Thoracic aorta (tissue), 2 donors: ENCODE measurements at places on chromosomes 7 and 10.

DNA sequence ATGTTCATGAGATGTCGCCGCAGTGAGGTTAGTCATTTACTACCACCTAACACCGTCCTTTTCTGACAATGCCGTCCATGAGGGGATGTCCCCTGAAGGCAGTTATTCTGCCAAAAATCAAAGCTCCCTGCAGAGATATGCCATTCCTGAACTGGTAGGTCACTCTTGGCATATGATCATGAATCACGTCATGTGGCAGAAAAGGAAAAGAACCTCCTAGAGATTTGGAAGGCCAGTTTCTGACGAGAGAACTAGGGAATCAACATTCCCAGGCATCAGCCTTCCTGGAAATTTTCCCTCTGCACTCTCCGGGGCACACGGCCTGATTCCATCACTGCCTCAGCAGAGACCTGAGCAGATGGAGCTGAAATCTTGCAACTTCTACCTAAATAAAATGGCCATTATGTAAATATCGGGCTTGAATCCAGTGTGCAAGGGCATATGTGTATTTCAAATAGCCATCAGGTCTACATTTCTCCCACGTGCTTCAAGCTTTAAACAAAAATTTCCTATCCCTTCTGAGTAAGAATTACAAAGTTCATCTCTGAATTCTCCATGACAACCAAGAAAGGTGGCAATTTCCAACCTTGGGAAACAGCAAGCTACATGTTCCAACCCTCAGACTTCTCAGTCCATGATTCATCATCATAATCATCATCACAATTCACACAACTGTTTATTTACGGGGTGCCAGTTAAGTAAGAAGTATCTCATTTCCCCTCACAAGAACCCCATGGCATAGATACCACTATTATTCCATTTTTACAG is 46.5 kb downstream of the AMPH start:
- peaks cover 12% of the 10 kb centered on the region for H3K4me1 ChIP-seq
- H3K4me3 ChIP-seq: peak overlapping the region; percentile 17
- H3K27ac ChIP-seq: peak overlapping the region; percentile 53
- no peaks in the 10 kb centered on the region for H3K36me3 ChIP-seq

GRCh38 chr10:351770-352334 is 216.6 kb downstream of the ZMYND11 start:
- H3K36me3 ChIP-seq: peaks cover 40% of the 10 kb centered on the region
- no peak overlapping the region for H3K27ac ChIP-seq
- DNase-seq: no peak
- H3K27me3 ChIP-seq: no peaks in the 10 kb centered on the region
- H3K4me3 ChIP-seq: no peak overlapping the region

- no peak overlapping the region for H3K27ac ChIP-seq
- no peaks in the 10 kb centered on the region for H3K27me3 ChIP-seq
- no peak for DNase-seq
- peaks cover 13% of the 10 kb centered on the region for H3K4me1 ChIP-seq
Measured at GRCh38 chr10:124672181-124672638, 72.0 kb downstream of the FAM53B start.

DNA sequence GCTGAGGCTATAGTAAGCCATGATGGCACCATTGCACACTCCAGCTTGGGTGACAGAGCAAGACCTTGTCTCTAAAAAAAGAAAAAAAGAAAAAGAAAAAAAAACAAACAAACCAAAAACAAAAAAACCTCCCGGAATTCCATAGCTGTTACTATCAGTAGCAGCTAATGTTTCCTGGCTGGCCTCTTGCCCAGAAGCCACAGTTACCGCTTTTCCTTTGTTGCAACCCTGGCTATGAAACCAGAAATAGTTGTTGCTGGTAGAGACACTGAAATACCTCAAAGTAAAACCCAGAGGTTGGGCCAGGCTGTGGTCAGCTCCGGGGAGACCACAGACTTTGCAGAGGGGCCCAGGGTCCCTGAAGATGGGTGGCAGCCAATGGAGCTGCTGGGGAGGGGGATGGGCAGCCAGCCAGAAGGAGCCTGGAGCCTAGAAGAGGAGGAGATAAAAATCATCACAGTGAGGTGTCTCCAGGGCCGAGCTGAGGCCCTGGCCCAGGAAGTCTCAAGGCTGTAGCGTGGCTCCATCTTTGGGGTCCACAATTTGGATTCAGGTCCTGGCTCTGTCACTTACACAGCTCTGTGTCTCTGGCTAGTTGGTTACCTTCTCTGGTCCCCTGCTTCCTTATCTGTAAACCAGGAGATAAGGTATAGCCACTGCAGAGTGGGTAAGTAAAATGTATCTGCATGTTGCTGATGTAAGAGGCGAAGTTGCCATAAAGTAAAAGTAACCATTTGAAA is 3.4 kb upstream of the CHST12 start:
- peak overlapping the region; percentile 16 for H3K4me3 ChIP-seq
- peak; percentile 43 for DNase-seq
- H3K4me1 ChIP-seq: peaks cover 18% of the 10 kb centered on the region
- peak overlapping the region; percentile 54 for H3K27ac ChIP-seq
- H3K27me3 ChIP-seq: no peaks in the 10 kb centered on the region
- H3K36me3 ChIP-seq: no peaks in the 10 kb centered on the region

GRCh38 chr7:155263581-155264143 is 34.0 kb upstream of the INSIG1 start:
- no peaks in the 10 kb centered on the region for H3K27me3 ChIP-seq
- DNase-seq: no peak
- no peak overlapping the region for H3K4me3 ChIP-seq

DNA sequence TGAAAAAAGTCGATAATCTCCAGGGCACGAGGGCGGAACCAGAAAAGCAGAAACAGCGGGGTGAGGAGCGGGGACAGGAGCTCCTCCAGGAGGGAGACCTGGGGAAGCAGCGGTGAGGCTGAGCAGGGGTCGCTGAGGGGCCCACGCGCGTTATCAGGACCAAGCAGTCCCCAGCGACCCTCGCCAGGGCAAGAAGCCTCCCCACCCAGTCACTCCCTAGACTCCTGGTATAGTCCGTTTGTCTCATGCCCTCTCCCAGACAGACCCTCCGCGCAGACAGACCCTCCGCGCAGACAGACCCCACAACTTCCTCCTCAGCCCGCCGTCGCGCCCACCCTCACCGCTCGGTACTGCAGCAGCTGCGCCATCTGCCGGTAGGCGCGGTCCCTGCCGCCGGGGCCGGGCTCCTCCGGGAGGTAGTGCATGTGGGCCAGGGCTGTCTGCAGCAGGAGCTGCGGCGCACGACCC is 6.3 kb downstream of the ATG9B start:
- H3K4me1 ChIP-seq: peaks cover 26% of the 10 kb centered on the region
- H3K36me3 ChIP-seq: no peaks in the 10 kb centered on the region
- no peaks in the 10 kb centered on the region for H3K27me3 ChIP-seq

GRCh38 chr10:83371696-83372490 is 767.4 kb upstream of the GHITM start:
- no peak for DNase-seq
- no peak overlapping the region for H3K4me3 ChIP-seq
- no peaks in the 10 kb centered on the region for H3K27me3 ChIP-seq
- no peaks in the 10 kb centered on the region for H3K36me3 ChIP-seq

GRCh38 chr10:132654708-132655661 is 117.4 kb downstream of the INPP5A start:
- H3K4me1 ChIP-seq: no peaks in the 10 kb centered on the region
- DNase-seq: no peak
- no peak overlapping the region for H3K27ac ChIP-seq
- no peaks in the 10 kb centered on the region for H3K27me3 ChIP-seq
- H3K4me3 ChIP-seq: no peak overlapping the region

DNA sequence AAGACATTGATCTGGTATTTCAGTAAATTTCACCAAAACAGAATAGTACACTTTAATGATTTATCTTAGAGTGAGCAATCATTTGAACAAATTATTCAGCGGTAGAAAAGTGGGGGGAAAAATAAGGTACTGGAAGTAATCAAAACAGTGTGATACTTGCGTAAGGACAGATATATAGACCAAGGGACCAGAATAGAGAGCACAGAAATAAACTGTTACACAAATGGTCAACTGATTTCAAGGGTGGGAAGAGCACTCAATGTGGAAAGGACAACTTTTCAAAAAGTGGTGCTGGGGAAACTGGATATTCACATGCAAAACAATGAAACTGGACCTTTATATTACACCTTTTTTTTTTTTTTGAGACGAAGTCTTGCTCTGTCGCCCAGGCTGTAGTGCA is 119.9 kb downstream of the NRBF2 start:
- H3K27ac ChIP-seq: no peak overlapping the region
- H3K4me3 ChIP-seq: no peak overlapping the region
- no peaks in the 10 kb centered on the region for H3K36me3 ChIP-seq
- H3K27me3 ChIP-seq: no peaks in the 10 kb centered on the region

GRCh38 chr7:43462836-43463235 is 120.1 kb upstream of the STK17A start:
- H3K27me3 ChIP-seq: no peaks in the 10 kb centered on the region
- no peak overlapping the region for H3K27ac ChIP-seq
- H3K36me3 ChIP-seq: no peaks in the 10 kb centered on the region
- no peaks in the 10 kb centered on the region for H3K4me1 ChIP-seq
- DNase-seq: no peak
- no peak overlapping the region for H3K4me3 ChIP-seq

DNA sequence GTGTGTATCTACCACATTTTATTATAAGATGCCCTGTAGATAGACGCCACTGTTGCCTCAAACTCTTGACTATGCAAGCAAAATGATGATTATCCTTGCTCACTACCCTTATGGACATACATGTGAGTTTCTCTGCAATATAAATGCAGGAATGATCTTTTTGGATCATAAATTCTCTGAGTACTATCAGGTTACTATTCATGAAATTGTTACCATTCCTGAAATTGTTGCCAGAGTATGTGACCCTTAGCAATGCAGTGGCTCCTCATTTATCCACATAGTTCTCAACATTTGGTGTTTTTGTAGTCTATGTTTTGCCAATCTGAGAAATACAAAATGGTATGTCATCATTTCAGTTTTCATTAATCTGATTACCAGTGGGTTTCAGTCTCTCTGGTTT is 166.2 kb upstream of the FAM3C start:
- no peak overlapping the region for H3K4me3 ChIP-seq
- H3K27ac ChIP-seq: no peak overlapping the region
- H3K27me3 ChIP-seq: no peaks in the 10 kb centered on the region
- DNase-seq: no peak
- H3K36me3 ChIP-seq: no peaks in the 10 kb centered on the region

- H3K27me3 ChIP-seq: no peaks in the 10 kb centered on the region
- no peak overlapping the region for H3K4me3 ChIP-seq
- no peaks in the 10 kb centered on the region for H3K36me3 ChIP-seq
- DNase-seq: no peak
Measured at GRCh38 chr10:97025613-97026242, 160.0 kb downstream of the SLIT1 start.

DNA sequence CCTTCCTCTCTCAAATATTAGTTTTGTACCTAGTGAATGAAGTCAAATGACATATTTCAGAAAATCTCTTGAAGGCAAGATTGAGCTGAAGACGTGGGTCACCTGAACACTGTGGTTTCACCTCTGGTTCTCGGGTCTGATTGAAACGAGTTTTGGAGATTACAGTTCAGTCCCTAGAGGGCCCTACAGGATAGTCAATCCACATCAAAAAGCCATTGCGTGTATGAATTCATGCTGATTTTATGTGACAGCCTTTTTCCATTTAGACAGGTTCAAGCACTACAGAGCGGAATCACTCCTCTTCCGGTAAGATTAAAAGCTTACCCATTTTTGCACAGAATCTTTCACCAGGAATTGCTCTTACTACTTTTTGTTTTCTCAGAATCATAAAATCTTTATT is 62.2 kb downstream of the VIM start:
- no peak for DNase-seq
- no peaks in the 10 kb centered on the region for H3K27me3 ChIP-seq
- H3K36me3 ChIP-seq: no peaks in the 10 kb centered on the region
- H3K4me1 ChIP-seq: no peaks in the 10 kb centered on the region
- H3K27ac ChIP-seq: no peak overlapping the region

- H3K36me3 ChIP-seq: no peaks in the 10 kb centered on the region
- no peak for DNase-seq
- no peaks in the 10 kb centered on the region for H3K27me3 ChIP-seq
- H3K4me1 ChIP-seq: peaks cover 8% of the 10 kb centered on the region
- no peak overlapping the region for H3K4me3 ChIP-seq
Measured at GRCh38 chr7:150388709-150389531, 9.8 kb downstream of the ZNF775 start.

- no peak for DNase-seq
- no peaks in the 10 kb centered on the region for H3K4me1 ChIP-seq
- H3K4me3 ChIP-seq: no peak overlapping the region
- no peaks in the 10 kb centered on the region for H3K27me3 ChIP-seq
Measured at GRCh38 chr7:44318332-44318731, 7.1 kb downstream of the CAMK2B start.

DNA sequence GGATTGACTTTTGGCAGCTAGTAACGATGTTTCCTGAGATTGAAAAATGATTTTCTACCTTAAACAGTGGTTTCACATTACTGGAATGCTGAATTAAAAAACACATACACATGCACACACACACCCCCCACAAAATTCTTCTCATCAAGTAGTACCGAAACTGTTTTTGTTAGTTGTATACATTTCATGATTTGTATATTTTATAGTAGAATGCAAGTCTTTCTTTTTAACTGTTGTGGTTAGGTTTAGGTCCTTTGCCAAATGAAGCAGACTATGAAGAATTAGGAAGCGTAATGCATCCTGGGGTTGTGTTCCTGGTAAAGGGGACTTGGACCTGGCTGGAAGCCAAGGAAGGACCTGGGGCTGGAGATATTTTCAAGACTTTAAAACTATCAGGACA is 505.8 kb downstream of the SUGCT start:
- H3K4me1 ChIP-seq: peaks cover 12% of the 10 kb centered on the region
- no peaks in the 10 kb centered on the region for H3K36me3 ChIP-seq
- no peak for DNase-seq
- no peak overlapping the region for H3K4me3 ChIP-seq

DNA sequence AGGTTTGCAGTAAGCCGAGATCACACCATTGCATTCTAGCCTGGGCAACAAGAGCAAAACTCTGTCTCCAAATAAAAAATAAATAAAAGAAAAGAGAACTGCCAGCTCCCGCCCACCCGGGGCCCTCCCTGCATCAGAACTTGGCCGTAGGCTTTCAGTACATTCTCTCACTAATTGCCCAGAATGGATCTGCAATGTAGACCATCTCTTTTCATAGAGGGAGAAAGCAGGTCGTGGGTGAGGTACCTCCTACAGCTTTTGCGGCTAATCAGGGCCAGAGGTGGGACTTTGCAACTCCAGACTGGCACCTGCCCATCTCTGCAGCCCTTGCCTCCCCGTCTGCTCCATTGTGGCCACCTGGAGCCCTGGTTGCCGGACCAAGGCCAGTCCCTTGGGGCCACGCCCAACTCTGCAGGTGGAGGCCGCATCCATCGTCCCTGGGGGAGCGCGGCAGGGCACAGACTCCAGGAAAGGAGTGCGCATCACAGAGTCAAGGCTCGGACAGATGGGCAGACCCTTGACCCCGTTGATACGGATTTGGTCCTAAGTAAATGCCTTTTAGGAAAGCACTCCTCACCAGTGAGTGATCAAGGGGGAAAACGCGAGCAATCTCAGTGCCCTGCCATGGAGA is 179.1 kb upstream of the SH2B2 start:
- no peak overlapping the region for H3K4me3 ChIP-seq
